ENCODE measurements at places on chromosomes 5 and 9.
A peak's percentile ranks its signal among the peaks of the same experiment; 100 is the strongest.

- no peaks in the 10 kb centered on the region for H3K4me1 ChIP-seq
- DNase-seq: no peak
- no peak overlapping the region for H3K4me3 ChIP-seq
- no peaks in the 10 kb centered on the region for H3K36me3 ChIP-seq
- H3K27me3 ChIP-seq: peaks cover 6% of the 10 kb centered on the region
These were observed 159.7 kb upstream of the ELL2 start for GRCh38 chr5:96121364-96121763.

DNA sequence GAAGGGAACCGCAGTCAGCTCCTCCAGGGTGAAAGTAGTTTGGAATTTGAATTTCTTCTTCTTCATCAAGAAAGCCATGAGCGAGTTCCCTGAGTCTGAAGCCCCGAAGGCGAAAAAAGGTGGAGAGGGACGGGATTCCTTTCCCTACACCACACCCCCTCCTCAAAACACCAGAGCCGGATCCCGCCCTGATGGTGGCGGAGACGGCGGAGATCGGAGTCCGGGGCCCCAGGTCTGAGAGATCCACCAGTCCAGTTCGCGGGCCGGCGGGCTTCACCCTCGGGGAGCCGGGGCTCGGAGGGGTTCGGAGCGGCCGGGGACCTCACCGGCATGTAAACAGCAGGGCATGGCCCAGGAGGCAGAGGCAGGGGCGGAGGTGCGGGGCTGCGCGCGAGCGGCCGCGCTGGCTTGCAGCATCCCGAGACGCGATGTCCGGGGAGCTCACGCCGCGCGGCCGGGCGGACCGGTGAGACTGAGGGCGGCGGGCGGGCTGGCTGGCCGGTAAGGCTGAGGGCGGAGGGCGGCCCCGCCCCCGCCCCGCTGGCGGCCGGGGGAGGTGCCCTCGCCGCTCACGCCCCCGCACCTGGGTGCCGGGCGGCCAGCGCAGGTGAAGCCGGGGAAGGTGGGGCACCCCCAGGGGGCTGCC, 606 bp downstream of the EEIG1 start:
- no peaks in the 10 kb centered on the region for H3K36me3 ChIP-seq
- H3K4me3 ChIP-seq: peak overlapping the region; percentile 87
- H3K4me1 ChIP-seq: peaks cover 34% of the 10 kb centered on the region
- DNase-seq: no peak
- H3K27ac ChIP-seq: peak overlapping the region; percentile 69
- H3K27me3 ChIP-seq: peaks cover 3% of the 10 kb centered on the region

DNA sequence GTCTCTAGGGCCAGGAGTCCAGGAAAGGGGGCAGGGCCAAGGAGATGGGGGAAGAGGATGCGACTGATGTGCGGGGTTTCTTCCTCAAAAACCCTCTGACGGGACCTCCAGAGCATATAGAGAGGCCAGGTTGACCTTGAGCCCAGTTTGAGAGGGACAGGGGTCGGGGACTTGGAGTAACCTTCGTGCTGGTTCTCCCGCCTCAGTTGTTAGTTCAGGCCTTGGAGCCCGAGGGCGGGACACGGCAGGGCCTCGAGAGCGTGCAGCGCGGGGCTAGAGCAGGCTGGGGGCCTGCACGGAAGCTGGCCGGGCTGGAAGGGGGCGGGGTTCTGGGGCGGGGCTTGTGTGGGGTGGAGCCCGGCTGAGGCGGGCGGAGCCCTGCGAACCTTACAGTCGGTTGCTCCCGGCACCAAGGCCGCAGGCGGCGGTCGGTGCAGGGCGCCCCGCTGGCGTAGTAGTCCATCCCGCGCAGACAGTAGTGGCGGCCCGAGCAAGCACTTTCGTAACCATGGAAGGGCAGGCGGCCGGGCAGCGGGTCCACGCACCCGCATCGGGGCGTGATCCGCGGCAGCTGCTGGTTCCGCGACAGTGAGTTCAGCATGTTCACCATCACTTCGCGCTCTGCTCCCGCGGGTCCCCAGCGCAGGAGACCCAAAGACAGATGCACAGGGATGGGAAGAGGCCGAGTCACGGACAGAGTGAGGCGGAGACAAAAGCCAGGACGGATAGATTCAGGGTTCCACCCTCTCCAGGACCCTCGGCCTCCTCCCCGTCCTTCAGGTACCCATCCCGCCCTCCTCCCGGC, 4.0 kb upstream of the MYORG start:
- peaks cover 11% of the 10 kb centered on the region for H3K27me3 ChIP-seq
- H3K36me3 ChIP-seq: no peaks in the 10 kb centered on the region
- DNase-seq: peak; percentile 75
- H3K4me3 ChIP-seq: peak overlapping the region; percentile 94
- peaks cover 40% of the 10 kb centered on the region for H3K4me1 ChIP-seq
- H3K27ac ChIP-seq: peak overlapping the region; percentile 53

DNA sequence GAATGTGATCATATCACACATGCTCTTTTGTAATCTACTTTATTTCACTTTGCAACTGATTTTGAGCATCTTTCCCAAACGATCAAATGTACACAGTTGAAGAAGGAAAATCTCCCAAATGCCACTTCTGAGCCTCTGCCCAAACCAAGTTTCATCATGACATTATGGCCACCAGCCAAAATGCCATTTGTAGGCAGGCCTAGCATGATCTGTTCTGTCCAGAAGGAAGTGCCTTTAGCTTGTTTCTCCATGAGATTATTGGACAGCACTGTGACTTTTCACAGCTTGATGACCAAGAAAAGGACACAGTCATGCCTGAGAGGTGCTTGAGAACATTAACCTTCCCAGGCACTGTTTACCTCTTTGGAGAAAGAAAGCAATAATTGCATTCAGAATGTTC, 73.2 kb upstream of the PIP5K1B start:
- H3K36me3 ChIP-seq: no peaks in the 10 kb centered on the region
- H3K4me1 ChIP-seq: no peaks in the 10 kb centered on the region
- H3K27me3 ChIP-seq: no peaks in the 10 kb centered on the region

DNA sequence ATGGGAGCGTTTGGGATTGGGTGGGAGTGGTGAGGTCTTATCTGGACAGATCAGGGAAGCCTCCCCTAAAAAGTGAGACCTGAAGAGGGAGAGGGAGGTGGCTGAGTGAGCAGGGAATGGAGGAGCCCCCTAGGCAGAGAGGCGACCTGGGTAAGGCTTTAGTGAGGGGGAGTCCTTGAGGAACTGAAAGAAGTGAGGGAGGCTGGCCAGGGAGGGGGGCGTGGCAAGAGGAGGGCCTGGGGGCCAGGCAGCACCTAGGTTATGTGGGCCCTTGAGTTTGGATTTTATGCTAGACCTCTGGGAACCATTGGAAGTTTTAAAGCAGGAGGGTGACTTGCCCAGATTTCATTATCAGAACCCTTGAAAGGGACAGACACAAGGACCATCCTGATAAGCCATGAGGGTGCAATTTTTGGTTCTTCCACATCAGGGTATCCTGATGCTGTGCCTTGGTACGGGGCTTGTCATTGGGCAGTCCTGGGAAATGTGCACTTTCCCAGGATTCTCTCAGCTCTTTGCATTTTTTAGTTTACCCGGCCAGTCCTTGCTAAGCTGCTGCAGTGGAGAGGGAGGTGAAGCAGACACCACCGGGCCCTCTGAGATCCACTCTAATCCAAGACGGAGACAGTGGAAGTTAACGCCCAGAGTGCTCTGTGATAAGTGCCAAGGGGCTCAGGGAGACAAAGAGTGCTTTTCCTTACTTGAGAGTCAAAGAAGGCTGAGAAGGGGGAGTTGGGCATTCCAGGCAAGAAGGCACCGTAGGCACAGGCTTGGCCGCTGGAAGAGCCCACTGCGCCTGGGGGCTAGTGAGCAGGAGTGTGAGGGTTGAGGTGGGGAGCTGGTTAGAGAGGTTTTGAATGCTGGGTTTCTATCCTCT, 16.1 kb downstream of the GSN start:
- H3K27ac ChIP-seq: no peak overlapping the region
- H3K36me3 ChIP-seq: peaks cover 25% of the 10 kb centered on the region
- peaks cover 43% of the 10 kb centered on the region for H3K4me1 ChIP-seq
- no peak overlapping the region for H3K4me3 ChIP-seq

GRCh38 chr5:6752782-6753181, 39.5 kb downstream of the TENT4A start:
- peaks cover 7% of the 10 kb centered on the region for H3K27me3 ChIP-seq
- peaks cover 44% of the 10 kb centered on the region for H3K4me1 ChIP-seq
- H3K36me3 ChIP-seq: peaks cover 31% of the 10 kb centered on the region

DNA sequence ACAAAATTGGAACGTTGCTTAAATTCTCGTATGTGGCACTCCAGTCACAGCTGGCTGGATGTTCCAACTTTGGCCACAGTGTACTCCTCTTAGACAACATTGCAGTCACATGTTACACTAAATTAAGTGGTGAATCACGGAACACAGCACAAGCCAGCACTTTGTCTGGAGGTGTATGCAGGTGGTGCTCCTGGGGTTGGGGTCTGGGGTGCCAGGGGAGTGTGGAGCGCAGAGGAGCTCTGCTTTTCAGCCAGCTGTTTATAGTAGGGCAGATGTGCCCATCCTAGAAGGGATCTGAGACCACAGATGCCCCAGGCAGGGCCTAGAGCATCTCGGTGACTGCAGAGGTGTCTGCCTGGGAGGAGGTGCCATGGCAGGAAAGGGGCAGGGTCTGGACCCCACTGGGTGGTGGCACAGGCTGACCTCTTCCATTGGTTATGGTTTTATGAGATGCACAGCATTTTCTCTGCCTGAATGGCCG, 82.6 kb downstream of the WNK2 start:
- H3K4me3 ChIP-seq: no peak overlapping the region
- no peak overlapping the region for H3K27ac ChIP-seq
- H3K36me3 ChIP-seq: no peaks in the 10 kb centered on the region

DNA sequence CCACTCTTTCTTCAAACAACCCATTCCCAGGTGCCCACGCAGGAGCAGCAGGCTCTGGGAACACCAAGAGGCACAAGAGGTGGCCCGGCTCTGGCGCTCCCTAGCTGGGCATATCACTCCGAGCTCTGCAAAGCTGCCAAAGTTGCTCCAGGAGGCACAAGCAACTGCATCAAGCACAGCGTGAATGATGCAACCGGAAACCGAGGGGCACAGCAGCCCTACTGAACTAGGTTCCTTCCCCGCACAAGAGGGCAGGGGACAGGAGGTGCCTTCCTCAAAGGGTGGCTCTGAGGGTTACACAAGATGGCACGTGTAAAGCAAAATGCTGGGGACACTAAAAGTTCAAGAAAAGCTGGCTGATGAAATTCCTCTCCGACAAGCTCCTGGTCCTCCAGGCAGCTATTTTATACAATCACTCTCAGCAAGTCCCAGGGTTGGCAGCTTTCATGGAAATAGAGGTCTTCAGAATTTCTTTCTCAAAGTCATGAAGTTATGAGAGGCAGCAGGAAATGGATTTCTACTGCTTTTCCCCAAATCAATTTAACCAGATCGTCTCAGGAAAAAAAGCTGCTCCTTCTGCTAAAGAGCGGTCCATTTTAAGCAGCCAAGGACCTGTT, 22.9 kb downstream of the PSMB7 start:
- DNase-seq: no peak
- no peaks in the 10 kb centered on the region for H3K27me3 ChIP-seq
- H3K36me3 ChIP-seq: no peaks in the 10 kb centered on the region

- no peaks in the 10 kb centered on the region for H3K36me3 ChIP-seq
- H3K4me1 ChIP-seq: no peaks in the 10 kb centered on the region
- peaks cover 3% of the 10 kb centered on the region for H3K27me3 ChIP-seq
- H3K4me3 ChIP-seq: no peak overlapping the region
These were observed 341.6 kb upstream of the PIK3R1 start for GRCh38 chr5:67873935-67874334.
